ENCODE measurements at places on chromosomes 5 and 9. TPM values are rescaled to one million over a fixed set of nuclear protein-coding genes. Genes with fewer than 3 reads are reported as not detected.

The F2R gene
- total RNA-seq, result 13.0 TPM

DNA sequence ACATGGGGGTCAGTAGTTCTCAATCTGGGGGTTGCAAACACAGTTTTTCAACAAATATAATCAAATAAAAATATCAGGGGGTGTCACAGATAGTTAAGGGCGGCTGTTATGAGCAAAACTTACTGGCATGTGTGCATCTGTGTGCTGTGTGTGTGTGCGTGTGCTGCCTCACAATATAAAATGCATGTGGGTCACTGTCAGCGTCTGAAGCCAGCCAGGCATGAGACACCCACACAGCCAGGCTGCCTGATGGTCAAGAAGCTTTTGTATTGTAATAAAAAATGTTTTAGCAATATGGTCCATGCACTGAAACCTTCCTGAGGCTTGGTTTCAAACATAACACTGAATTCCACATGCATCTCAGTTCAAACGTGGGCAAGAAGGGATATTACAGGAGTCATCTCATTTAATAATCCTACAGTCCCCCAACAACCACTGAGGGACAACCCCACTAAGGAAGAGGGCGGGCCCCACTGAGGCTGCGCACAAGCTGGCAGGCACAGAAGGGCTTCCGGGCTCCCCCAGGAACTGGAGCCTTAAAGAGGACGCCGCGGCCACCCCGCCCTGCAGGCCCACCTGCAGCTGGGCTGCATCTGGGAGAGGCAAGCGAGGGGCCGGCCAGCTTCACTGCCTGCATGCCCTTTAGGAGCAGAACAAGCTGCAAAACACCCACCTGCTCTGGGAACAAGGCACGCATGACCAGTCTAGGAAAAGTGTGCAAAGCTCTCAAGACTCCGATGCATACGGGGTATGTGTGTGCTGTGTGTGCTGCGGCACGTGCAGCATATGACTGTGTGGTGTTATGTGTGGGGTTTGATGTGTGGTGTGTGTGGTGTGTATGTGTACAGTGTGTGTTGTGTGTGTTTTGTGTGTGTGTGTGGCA lies 14.1 kb downstream of the SEMA4D start:
- H3K27ac ChIP-seq, result no peak overlapping the region
- H3K36me3 ChIP-seq, result no peaks in the 10 kb centered on the region
- H3K4me1 ChIP-seq, result no peaks in the 10 kb centered on the region
- no peaks in the 10 kb centered on the region for H3K27me3 ChIP-seq
- no peak for DNase-seq

- peaks cover 3% of the 10 kb centered on the region for H3K36me3 ChIP-seq
- DNase-seq, result no peak
- no peaks in the 10 kb centered on the region for H3K27me3 ChIP-seq
- H3K27ac ChIP-seq, result peak overlapping the region; percentile 90
- no peak overlapping the region for H3K4me3 ChIP-seq
Observed at GRCh38 chr5:16467363-16468219, 2.0 kb upstream of the ZNF622 start.

- peaks cover 23% of the 10 kb centered on the region for H3K4me1 ChIP-seq
- H3K4me3 ChIP-seq, result no peak overlapping the region
- no peak for DNase-seq
- no peak overlapping the region for H3K27ac ChIP-seq
- no peaks in the 10 kb centered on the region for H3K36me3 ChIP-seq
- no peaks in the 10 kb centered on the region for H3K27me3 ChIP-seq
Observed at GRCh38 chr9:116155698-116156039, 2.1 kb downstream of the PAPPA start.

The PDE6A gene
- not detected for total RNA-seq

DNA sequence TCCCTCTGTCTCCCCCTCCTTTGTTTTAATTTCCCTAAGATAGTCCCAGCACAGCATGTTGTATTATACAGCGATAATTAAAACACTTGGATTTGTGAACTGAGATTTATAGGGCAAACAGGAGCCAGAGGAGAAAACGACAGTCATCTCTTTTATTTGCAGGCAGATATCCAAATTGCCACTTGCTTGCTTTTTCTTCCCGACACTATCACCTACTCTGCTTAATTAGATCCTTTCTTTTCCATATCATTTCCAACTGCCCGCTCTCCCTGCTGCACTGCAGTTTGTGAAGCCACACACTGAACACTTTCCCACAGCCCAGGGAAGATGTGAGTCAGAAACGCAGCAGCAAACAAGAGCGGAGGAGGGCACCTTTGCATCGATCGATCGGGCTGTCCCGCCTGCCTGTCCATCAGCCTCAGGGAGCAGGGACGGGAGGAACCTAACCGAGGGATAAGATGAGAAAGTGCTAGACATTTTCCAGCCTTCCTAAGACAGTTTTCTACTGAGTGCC lies 35.8 kb upstream of the SPRY4 start:
- H3K36me3 ChIP-seq, result no peaks in the 10 kb centered on the region
- no peak overlapping the region for H3K4me3 ChIP-seq
- H3K27me3 ChIP-seq, result no peaks in the 10 kb centered on the region

The TTF1 gene
- 7.5 TPM for total RNA-seq

DNA sequence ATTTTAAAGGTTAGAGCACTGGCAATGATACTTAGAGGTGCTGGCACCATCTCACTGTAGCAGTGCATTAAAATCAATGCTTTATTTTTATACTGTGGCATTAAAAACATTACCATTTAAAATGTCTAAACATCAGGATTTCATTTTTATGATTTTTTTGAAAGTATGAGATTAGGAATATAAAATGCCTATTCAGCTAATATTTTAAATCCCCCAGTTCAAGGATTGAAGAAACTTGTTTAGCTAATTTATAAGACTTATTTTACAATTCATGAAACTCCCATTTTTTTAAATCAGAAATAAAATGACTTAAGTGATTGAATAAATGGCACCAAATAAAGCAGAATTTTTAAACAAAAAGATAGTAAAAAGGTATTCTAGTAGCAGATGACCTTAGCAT lies 625.6 kb downstream of the RAB3C start:
- no peaks in the 10 kb centered on the region for H3K36me3 ChIP-seq
- H3K27me3 ChIP-seq, result no peaks in the 10 kb centered on the region
- no peak for DNase-seq
- no peak overlapping the region for H3K27ac ChIP-seq
- peaks cover 3% of the 10 kb centered on the region for H3K4me1 ChIP-seq

- no peak overlapping the region for H3K4me3 ChIP-seq
- no peak for DNase-seq
- no peaks in the 10 kb centered on the region for H3K36me3 ChIP-seq
- no peak overlapping the region for H3K27ac ChIP-seq
Observed at GRCh38 chr9:6029604-6030274, 14.3 kb upstream of the RANBP6 start.

DNA sequence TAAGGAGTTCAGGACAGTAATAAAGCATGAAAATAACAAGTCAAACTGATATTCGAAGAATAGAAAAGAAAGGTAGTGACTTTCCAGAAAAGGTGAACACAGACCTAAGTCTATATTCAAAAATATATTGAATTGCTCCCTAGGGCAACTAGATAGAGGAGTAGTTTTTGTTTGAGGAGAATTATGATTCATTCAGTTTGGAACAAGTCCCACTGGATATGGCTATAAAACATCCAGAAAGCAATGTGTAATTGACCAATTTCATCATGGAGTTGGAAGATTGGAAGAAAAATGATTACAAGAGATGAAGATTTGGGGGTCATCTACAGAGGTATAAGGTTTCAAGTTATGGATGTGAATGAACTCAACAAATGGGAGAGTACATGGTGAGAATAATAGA lies 117.5 kb upstream of the ZNF462 start:
- no peaks in the 10 kb centered on the region for H3K36me3 ChIP-seq
- no peaks in the 10 kb centered on the region for H3K27me3 ChIP-seq
- H3K4me3 ChIP-seq, result no peak overlapping the region
- no peak for DNase-seq

The CCL28 gene
- total RNA-seq, result 21.0 TPM

The ACOT12 gene
- total RNA-seq, result not detected

DNA sequence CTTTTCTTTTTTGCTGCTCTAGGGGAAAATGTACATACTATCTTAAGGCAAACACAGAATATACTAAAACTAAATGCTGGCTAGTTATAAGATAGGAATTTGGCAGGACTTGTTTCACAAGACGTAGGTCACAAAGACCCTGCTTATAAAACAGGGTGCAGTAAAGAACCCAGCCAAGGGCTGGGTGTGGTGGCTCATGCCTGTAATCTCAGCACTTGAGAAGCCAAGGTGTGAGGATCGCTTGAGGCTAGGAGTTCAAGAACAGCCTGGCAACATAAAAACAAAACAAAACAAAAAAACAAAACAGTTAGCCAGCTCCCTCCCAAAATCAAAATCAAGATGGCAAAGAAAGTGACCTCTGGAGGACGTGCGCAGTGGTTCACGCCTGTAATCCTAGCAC lies 49.5 kb upstream of the DENND4C start:
- H3K4me1 ChIP-seq, result peaks cover 19% of the 10 kb centered on the region
- H3K27ac ChIP-seq, result no peak overlapping the region
- H3K4me3 ChIP-seq, result no peak overlapping the region
- H3K36me3 ChIP-seq, result no peaks in the 10 kb centered on the region
- DNase-seq, result no peak
- H3K27me3 ChIP-seq, result no peaks in the 10 kb centered on the region

The CTXN3 gene
- total RNA-seq, result not detected

GRCh38 chr5:143054480-143054941 lies 284.3 kb downstream of the ARHGAP26 start:
- no peaks in the 10 kb centered on the region for H3K27me3 ChIP-seq
- no peaks in the 10 kb centered on the region for H3K36me3 ChIP-seq
- peak overlapping the region; percentile 1 for H3K27ac ChIP-seq
- peaks cover 22% of the 10 kb centered on the region for H3K4me1 ChIP-seq
- H3K4me3 ChIP-seq, result no peak overlapping the region

- H3K4me3 ChIP-seq, result no peak overlapping the region
- no peaks in the 10 kb centered on the region for H3K4me1 ChIP-seq
Observed at GRCh38 chr5:54589786-54590185, 72.2 kb downstream of the SNX18 start.

- H3K27me3 ChIP-seq, result no peaks in the 10 kb centered on the region
- no peaks in the 10 kb centered on the region for H3K36me3 ChIP-seq
- H3K4me1 ChIP-seq, result no peaks in the 10 kb centered on the region
- no peak overlapping the region for H3K27ac ChIP-seq
Observed at GRCh38 chr5:8058616-8059190, 189.8 kb downstream of the MTRR start.

- no peaks in the 10 kb centered on the region for H3K27me3 ChIP-seq
- no peak overlapping the region for H3K27ac ChIP-seq
- H3K4me3 ChIP-seq, result no peak overlapping the region
- no peak for DNase-seq
Observed at GRCh38 chr5:175840050-175840841, 31.1 kb upstream of the CPLX2 start.

The IFNA13 gene
- not detected for total RNA-seq

DNA sequence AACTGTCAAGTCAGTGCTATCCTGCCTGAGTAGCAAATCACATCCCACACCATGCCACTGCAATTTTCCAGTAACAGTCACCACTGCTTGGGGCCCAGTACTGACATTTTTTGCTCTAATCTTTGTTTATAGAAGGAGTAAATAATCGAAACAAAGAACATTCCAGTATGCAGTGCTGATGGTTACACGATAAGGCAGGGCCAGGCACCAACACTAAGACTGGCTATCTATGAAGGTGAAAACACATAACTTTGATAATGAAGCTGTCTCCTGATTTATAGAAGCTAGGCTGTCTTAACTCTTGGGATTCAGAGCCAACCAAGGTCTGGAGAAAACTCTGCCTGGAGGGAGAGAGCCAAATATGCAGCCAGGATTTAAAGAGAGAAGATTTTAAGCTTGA lies 365.3 kb downstream of the BNC2 start:
- H3K27ac ChIP-seq, result no peak overlapping the region
- no peaks in the 10 kb centered on the region for H3K36me3 ChIP-seq
- no peak for DNase-seq

DNA sequence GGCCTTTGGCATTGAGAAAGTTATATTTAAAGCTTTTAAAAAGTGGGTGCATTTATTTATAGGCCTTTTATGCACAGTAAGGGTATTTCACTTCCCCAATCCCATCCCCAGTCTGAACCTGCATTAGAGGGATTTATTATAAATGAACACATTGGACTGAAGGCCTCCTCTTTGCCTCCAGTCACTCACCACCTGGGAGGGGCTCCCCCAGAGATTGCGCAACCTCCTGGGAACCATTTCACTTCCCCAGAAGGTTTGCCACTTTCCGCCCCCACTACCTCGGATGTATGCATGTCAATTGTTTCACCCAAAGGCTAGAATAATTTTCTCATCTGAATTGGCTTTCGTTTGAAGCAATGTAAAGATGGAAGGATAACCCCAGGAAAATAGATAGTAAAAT lies 29.8 kb upstream of the VCAN start:
- no peaks in the 10 kb centered on the region for H3K4me1 ChIP-seq
- H3K4me3 ChIP-seq, result no peak overlapping the region
- H3K27me3 ChIP-seq, result no peaks in the 10 kb centered on the region
- H3K27ac ChIP-seq, result no peak overlapping the region
- DNase-seq, result no peak

The C9orf153 gene
- 7.6 TPM for total RNA-seq

DNA sequence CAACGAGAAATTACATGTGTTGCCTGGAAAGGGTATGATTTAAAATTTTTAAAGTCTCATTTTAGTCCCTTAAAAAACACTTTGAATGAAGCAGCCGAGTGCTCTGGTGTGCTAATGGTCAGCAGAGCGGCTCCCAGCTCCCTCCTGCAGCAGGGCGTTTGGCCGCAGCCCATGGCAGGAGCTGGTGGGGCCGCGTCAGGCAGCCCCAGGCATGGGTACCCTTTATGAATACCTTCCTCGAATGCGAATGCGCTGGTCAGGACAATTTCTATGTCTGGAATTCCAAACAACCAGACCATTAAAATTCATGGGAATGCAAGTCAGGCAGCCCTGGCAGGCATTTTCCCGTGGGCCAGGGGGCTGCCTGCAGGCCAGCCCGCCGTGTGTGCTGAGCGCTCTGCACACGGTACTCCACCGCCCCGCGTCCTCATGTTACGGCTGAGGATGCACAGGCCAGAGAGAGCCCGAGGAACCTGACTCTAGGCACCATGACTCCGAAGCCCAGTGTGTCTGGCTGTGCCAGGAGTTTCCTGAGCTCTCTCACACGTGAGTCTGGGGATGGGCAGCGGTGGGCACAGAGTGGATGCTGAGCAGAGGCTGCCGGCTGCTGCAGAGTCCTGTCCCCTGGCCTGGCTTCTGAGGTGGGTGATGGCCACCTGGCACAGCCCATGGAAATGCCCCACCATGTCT lies 123.7 kb downstream of the WNK2 start:
- H3K27me3 ChIP-seq, result no peaks in the 10 kb centered on the region
- no peak overlapping the region for H3K27ac ChIP-seq
- DNase-seq, result no peak
- H3K4me3 ChIP-seq, result no peak overlapping the region
- peaks cover 12% of the 10 kb centered on the region for H3K4me1 ChIP-seq

DNA sequence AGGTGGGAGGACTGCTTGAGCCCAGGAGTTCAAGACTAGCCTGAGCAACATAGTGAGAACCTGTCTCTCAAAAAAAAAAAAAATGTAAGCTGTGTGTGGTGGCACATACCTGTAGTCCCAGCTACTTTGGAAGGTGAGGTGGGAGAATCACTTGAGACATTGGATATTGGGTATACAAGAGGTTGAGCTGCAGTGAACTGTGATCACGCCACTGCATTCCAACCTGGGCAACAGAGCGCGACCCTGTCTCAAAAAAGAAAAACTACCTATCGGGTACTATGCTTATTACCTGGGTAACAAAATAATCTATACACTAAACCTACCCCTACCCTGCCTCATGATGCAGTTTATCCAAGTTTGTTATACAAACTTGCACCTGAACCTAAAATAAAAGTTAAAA lies 64.9 kb downstream of the AOPEP start:
- no peak overlapping the region for H3K27ac ChIP-seq
- DNase-seq, result no peak
- no peaks in the 10 kb centered on the region for H3K27me3 ChIP-seq

GRCh38 chr9:94703488-94704140 lies 22.9 kb upstream of the AOPEP start:
- no peaks in the 10 kb centered on the region for H3K4me1 ChIP-seq
- H3K27me3 ChIP-seq, result no peaks in the 10 kb centered on the region
- no peak overlapping the region for H3K4me3 ChIP-seq
- no peaks in the 10 kb centered on the region for H3K36me3 ChIP-seq
- H3K27ac ChIP-seq, result no peak overlapping the region

The ADAMTSL2 gene
- total RNA-seq, result 21.8 TPM
